Stimulated activated CD8-positive, alpha-beta memory T cell treated with anti-CD3 and anti-CD28 coated beads, Interleukin-15, amount 100 ng/mL, for 24 hours (primary cell): ENCODE measurements at places on chromosomes 6 and 20.

GRCh38 chr6:30154709-30155519, 6.1 kb downstream of the TRIM10 start:
- no peak for DNase-seq

DNA sequence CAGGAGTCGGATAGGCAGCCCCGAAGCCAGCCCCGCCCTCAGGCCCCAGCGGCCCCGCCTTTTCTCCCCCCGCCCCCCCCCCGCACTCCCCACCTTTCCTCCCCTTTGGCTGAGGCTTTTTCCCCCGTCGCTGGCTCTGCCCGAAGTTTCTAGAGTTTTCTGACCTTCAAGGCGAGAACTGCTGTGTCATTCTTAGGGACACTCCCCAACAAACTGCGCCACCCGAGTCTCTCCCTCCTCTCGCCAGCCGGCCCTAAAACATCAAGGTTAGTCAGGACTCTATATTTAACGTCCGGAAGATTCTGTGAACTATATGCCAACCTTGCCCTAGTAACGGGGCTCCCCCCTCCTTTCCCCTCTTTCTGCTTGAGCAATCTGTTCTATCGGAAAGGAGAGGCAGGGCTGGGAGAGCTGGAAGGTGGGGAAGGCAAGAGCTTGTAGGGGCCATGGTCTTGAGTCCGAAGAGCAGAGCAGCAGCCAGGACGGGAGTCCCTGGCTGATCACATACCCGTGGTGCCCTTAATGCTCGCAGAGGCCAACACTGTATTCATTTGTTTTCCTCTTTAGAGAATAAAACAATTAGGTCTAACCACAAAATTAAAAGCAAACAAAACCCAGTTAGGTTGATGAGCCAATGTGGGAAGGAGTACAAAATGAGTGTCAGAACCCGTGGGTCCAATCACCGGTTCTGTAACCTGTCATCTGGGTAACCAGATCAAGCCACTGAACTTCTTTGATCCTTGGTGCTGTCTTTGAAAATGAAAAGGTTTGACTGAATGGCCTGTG, 5.3 kb upstream of the HSPA1B start:
- DNase-seq, result no peak

DNA sequence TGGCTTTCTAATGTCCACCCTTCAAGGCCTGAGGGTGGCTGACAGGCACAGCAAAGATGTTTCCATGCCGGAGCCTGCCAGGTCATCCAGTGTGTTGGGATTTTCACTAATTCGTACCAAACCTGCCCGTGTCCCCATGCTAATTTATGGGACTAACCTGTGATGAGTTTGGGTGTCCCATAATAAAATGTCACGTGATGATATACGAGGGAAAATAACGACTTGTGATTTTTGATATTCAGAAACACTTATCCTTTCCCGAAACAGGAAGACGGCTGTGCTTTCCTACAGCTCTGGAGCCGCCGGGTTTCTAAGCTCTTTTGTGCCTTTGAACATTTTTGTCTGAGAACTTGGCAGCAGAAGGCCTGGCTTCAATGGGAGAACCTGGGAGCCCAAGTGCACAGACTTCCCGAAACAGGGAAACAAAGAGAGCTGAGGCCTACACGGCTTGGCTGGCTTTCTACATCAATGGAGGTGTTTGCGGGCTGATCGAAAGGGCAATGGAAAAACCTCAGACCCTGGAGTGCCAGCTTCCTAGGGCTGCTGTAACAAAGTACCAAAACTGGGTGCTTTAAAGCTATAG, 171.9 kb upstream of the JARID2 start:
- no peak for DNase-seq

GRCh38 chr6:3287976-3288707, 29.4 kb downstream of the PSMG4 start:
- no peak for DNase-seq

- no peak for DNase-seq
Observed at GRCh38 chr6:137808191-137808590, 58.9 kb upstream of the TNFAIP3 start.
